ENCODE measurements at places on chromosomes 3 and 15.

- no peak for DNase-seq
Measured at GRCh38 chr3:69004138-69004537, 9.3 kb downstream of the EOGT start.

DNA sequence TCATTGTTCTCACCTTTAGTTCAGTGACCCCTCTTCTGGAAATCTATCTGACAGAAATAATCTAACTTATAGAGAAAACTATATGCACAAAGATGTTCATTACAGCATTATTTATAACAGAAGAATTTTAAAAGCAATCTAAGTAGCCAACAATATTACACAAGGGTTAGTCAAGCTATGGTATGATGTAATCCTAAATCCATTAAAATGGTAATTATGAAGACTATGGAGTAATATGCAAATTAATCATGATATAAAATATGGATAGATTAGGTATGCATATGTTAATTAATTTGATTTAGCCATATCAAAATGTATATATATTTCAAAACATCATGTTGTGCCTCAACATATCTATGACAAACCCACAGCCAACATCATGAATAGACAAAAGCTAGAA lies 17.7 kb upstream of the HERC1 start:
- no peak for DNase-seq

- DNase-seq, result no peak
Measured at GRCh38 chr3:19888428-19889152, 45.4 kb downstream of the EFHB start.

DNA sequence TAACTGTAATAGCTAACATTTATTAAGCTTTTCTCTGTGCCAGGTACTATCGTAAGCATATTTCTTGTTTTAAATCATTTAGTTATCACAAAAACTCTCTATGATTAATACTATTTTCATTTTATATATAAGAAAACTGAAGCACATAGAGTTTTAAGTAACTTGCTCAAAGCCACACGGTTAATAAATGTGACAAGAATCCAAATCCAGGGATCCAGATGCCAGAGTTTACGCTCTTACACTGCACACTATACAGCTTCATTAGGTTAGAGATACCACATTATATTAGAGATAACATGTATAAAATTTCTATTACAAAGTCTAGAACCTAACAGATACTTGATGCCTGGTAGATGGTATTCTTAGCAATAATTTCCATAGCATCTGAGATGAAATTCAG lies 265.2 kb downstream of the SHOX2 start:
- DNase-seq, result no peak

- DNase-seq, result no peak
Measured at GRCh38 chr3:70861234-70861633, 548.8 kb upstream of the MDFIC2 start.

DNA sequence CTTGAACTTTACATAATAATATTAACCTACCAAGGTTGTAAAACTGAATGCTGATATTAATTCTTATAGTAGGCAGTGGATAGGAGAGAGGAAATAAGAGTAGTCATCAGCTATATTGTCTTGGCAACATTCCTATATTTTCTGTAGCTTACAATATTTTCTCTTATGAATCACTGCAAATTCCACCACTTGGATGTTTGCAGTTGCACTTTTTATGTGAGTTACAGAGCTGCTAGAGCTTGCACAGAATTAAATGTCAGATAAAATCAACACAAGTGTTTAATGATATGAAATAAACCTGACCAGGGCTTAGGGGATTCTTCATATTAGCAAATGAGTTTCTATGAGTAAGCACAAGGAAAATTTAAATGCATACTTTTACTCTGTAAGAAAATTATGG lies 1710.1 kb downstream of the SI start:
- DNase-seq, result no peak

DNA sequence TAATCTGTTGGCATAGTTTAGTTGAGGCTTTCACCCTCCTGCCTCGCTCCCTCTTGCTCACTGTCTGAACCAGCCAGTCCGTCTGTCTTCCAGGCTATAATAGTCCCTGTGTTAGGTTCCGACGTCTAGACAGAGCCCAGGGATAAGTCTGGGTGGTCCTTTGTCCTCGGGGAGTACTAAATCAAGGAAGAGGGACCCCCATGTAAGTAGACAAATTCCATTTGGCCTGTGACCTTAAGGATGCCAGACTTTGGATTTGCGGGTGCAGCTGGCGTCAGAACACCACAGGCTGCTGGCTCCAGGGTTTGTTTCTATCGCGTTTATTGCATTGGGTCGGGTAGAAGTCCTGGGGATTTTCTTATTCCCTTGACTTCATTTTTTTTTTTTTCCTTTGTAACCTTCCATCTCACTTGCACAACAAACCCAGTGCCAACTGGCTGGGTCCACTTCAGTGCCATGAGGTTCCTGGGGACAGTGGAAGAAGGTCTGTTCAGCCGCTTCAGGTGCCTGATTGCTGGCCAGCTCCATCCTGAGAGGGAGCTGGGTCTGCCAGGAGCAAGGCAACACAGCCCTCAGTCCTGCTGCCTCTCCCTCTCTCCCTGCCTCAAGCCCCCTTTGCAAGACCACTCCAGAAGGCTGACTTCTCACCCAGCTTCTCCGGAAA lies 95.4 kb upstream of the KLHL25 start:
- no peak for DNase-seq

- DNase-seq, result no peak
Measured at GRCh38 chr3:150104564-150104963, 133.9 kb upstream of the PFN2 start.

DNA sequence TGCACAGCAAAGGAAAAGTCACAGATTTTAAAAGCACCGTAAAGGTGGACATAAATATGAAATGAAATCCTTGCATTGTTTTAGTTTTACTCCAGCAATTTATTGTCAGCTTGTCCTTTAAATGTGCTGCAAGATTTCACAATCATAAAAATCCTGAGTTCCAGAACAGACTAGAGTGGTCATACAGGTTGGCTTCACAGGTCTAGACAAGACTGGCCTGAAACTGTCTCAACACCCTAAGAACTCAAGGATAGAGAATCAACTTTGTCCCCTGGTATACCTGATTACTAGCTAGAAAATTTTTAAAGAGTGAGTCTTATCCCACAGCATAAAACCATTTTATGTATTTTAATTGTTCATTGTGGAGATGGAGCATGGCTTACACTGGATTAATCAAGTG lies 521.7 kb upstream of the MCTP2 start:
- no peak for DNase-seq

GRCh38 chr3:159649951-159650350 lies 338.7 kb upstream of the IL12A start:
- DNase-seq, result no peak

DNA sequence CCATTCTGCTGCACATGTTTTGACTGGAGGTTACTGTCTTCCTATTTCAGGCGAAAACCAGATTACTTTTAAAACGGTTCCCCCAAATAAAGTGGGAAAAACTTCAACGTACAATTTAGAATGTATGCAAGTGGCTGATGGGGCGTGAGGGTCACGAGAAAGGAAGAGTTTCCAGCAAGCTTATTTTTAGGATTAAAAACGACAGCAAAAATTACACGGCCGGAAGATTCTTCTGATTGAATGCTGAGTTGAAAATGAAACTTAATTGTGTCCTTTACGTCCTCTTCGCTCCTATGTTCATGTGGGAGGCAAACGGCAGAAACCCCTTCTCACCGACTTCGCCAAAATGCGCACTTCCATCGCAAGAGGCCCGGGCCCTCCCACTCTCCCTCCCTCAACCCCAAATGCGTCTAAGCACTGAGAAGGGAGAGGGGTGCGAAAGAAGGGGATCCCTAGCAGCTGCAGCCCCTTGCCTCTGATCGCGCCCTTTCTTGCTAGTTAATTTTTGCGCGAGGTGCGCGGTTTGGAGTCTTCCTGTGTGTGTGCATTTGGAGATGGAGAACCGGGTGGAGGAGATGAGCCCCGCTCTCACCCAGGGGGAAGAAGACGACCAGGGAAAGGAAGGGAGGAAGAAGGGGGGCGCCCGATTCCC lies 656 bp downstream of the CD47 start:
- peak; percentile 85 for DNase-seq

DNA sequence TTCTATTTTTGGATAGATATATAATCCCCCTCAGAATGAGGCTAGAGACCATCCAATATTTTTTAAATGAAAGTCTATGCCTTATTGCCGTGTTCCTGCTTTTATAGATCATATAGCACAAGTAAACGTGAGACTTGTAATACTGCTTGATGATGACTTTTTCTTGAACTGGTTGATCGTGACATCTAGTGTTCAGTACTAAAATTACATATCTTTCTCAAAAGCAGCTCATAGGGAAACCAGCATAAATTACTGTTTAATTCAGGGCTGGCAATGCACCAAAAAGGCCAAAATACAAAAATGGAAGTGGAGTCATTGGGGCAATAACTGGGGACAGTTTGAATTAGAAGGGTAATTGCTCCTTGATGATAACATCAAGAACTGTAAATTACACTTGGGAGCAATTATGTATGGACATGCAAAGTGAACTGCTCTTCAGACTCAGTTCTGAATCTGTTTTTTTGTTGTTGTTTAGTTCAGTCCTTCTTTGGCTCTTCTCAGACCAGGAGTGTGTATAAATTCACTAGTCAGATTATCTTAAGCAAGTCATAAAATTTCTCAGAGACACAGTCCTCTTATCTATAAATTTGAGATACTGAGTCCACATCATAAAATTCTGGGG lies 325.3 kb downstream of the THSD4 start:
- DNase-seq, result peak; percentile 60

GRCh38 chr15:68268405-68268804 lies 9.1 kb upstream of the FEM1B start:
- DNase-seq, result no peak

DNA sequence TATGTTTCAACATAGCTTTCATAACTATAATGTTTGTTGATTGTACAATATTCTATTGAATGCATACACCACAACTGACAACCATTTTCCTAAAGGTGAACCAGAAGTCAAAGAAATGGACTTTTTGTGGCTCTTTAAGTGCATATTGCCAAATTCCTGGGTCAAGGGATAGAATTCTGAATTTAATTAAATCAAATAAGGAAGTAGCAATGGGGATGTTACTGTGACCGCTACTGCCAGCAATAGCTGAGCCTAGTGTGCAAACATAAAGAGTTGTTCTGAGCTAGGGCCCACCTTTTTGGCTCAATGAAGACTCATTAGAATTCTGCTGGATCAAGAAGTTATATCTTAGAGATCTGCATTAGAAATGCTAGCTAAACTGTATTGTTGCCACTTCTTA lies 17.3 kb upstream of the KBTBD8 start:
- DNase-seq, result peak; percentile 45

DNA sequence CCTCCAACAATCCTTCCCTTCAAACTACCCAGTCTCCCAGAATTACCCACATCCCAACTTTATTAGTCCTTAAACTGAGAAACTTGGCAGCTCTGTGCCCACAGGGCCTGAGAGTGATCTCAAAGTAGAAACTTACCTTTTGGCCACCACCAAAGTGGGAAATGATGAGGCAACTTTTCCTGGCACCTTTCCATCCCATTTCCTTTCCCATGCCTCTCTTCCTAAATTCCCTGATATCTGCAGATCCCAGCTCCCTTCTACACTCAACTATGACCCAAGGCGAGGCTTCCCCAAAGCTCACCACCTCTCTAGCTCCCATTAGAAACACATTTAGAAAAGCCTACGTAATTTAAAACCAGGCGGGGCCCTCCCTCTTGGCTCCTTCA lies 271.9 kb downstream of the FOXP1 start:
- no peak for DNase-seq

GRCh38 chr15:58525991-58526421 lies 94.2 kb downstream of the LIPC start:
- peak; percentile 91 for DNase-seq

GRCh38 chr3:45595364-45596195 lies 1.0 kb downstream of the LIMD1 start:
- DNase-seq, result no peak

- DNase-seq, result no peak
Measured at GRCh38 chr3:186213946-186214345, 105.1 kb upstream of the ETV5 start.

DNA sequence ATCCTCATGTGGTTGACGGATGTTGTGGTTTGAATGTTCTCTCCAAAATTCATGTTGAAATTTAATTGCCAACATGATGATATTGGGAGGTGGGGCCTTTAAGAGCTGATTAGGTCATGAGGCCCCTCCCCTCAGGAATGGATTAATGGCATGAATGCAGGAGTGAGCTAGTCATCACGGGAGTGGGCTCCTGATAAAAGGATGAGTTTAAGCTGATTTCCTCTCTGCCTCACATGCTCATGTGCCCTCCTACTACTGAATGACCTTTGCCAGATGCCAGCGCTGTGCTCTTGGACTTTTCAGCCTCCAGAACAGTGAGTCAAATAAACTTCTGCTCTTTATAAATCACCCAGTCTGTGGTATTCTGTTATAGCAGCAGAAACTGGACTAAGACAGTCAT lies 111.2 kb downstream of the MYO5A start:
- DNase-seq, result peak; percentile 4

DNA sequence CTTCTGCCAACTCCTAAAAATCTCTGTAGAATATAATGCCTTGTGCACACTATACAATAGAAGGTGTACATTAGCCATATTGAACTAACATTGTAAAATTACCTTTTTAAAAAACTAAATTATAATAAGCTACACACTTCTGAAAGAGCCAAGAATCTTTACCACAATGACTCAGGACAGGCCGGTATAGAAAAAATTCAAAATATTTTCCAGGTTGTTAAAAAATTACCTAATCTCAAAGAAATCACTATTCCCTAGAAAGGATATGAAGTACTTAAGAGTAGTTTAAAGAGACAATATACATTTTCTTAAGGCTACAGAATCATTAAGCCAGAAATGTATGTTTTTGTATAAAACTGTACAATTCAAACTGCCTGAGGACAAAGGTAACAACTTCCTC lies 48.5 kb downstream of the TJP1 start:
- no peak for DNase-seq

DNA sequence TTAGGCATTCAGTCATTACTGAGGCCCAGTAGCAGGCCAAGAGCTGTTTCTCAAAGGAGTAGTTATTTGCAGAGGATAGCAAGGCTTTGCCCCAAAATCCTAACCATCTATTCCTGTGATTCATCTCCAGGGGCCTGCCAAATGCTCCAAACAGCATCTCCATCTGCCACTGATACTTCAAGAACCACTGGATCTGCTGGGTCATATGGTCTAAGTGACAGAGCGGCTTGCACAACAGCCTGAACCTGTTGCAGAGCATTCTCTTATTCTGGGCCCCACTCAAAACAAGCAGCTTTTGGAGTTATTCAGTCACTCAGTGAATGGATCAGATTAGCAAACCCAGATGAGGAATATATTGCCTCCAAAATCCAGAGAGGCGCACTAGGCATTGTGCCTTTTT lies 68.8 kb upstream of the ALDH1A3 start:
- no peak for DNase-seq

DNA sequence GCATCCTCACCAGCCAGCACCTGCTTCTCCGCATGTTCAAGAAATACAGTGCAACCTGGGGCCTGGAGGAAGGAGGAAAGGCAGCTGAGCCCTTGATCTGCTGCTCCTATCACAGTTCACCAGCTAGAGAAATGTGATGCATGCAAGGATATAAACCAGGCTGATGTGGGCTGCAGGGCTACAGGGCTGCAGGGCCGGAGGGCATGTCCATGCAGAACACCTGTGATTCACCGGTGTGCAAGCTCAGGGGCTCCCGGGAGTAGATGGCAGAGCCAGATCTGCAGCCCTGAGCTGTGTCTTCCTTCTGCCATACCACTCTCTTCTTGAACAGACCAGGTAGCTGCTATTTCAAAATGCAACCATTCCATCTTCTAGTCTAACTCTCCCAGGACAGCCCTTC lies 84.9 kb downstream of the HMG20A start:
- no peak for DNase-seq

- no peak for DNase-seq
Measured at GRCh38 chr3:12810961-12811360, 14.5 kb downstream of the CAND2 start.

GRCh38 chr15:73127302-73127936 lies 75.2 kb downstream of the NEO1 start:
- DNase-seq, result peak; percentile 18
